ENCODE measurements at places on chromosomes 3 and 15.

DNA sequence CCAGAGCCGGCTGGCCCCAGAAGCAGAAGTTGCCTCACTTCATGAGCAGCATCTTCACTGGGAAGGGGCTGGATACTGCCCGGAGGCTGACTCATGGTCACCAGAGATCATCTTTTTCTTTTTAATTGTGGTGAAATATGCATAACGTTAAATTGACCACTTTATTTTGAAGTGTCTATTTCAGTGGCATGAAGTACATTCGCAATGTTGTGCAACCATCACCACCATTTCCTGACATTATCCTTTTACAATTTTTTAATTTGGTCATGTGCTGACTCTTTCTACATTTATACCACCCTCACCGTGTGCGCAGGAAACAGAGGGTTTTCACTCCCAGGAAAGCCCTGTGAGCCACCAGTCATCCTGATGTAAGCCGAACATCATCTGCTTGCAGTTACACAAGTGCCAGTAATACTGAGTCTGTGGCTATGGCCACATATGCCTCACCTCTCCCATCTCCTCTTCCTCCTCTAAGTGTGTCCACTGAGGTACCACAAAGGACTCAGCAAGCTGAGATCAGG, 51.6 kb upstream of the ABHD17C start:
- no peak for DNase-seq

- DNase-seq: no peak
Observed at GRCh38 chr3:171028025-171028778, 1.7 kb upstream of the SLC2A2 start.

DNA sequence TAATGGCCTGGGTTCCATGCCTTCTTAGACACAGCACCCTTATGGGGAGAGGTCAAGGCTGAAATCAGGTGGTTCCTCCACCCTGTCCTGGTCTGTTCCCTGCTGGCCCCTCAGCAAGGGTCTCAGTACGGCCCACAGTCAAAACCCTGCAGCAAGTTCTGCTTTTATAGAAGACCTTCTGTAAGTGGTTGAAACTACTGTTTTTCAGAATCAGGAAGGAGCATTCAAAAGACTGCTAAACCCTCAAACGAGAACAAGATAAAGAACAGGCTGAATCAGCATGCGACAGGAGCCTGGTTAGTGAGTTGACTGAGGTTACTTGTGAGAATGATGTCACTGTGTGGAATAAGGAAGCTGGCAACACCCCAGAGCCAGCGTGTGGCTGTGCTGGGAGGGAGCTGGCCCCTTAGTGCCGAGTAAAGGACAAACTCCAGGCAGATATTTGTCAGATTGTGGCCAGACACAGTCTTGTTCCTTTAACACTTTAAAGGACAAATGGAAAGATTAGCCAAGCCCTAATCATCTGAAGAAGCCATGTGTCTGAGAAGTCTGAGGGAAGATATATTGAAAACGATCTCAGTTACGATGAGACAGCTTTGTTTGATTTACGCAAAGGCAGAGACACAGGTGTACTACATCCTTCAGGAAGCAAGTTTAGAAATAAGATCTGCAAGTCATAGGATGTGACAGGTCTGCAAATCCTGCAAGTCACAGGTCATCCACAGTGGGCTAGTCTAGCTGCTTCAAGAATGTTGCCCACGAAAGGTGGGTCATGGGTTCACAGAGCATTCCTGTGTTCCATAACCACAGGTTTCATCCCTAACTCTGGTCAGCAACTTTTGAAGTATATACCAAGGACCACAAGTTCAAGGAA, 54.0 kb downstream of the B3GNT5 start:
- no peak for DNase-seq

DNA sequence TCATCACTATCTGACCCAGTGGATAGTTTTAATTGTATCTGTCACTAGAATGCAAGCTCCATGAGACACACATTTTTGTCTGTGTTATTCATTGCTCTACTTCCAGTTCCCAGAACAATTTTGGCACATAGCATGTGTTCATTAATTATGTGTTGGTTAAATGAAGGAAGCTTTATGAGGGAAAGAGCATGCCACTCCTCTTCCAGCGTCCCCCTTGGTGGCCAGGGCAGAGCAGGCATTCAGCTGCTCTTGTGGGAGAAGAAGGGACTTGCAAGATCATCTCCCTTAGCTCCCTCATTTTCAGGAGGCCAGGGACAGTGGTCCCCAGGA, 489 bp upstream of the GALNT15 start:
- no peak for DNase-seq

- no peak for DNase-seq
Observed at GRCh38 chr3:108171106-108171505, 51.1 kb downstream of the IFT57 start.

- DNase-seq: no peak
Observed at GRCh38 chr3:51963951-51964451, 3.3 kb downstream of the PCBP4 start.

GRCh38 chr3:155555479-155556060, 189.3 kb downstream of the PLCH1 start:
- DNase-seq: no peak

- no peak for DNase-seq
Observed at GRCh38 chr3:168707900-168708299, 612.2 kb upstream of the GOLIM4 start.

DNA sequence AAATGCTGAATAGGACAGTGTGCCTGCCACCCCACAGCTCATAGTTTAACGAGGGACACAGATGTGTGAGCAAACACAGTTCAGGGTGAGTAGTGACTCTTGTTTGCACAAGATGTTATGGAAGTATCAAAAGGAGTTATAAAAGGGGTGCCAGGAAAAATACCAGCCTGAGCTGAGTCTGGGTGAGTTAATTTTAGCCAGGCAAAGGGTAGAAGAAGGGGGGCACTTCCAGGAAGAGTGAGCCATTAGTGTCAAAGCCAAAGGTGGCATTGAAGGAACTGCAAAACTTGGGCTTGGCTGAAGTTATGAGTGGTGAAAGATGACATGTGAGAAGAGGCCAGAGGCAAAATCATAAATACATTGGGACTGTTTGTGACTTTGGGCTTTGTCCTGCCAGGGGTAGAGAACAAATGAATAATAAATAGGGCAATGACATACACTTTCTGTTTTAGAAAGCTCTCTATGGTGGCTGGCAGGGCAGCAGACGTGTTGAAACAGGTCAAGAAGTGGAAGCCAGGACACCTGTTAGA, 1.9 kb upstream of the SPPL2A start:
- DNase-seq: no peak

DNA sequence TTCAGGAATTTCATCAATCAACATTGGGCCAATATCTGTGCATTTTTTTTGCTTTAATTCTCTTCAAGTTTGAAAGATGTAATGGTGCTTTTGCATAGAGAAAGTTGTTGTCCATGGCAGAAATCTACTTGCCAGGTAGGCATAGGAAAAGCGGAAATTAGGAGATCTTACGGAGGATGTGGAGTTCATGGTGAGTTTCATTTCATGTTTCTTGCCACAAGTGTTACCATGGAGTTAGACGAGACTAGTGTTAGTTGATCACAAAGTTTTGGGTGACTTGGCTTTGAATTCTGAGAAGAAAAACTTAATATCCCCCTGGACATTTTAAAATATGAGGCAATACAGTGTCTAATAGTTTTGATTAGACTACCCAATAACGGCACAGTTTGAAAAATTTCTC, 1.0 kb upstream of the P2RY13 start:
- DNase-seq: no peak

DNA sequence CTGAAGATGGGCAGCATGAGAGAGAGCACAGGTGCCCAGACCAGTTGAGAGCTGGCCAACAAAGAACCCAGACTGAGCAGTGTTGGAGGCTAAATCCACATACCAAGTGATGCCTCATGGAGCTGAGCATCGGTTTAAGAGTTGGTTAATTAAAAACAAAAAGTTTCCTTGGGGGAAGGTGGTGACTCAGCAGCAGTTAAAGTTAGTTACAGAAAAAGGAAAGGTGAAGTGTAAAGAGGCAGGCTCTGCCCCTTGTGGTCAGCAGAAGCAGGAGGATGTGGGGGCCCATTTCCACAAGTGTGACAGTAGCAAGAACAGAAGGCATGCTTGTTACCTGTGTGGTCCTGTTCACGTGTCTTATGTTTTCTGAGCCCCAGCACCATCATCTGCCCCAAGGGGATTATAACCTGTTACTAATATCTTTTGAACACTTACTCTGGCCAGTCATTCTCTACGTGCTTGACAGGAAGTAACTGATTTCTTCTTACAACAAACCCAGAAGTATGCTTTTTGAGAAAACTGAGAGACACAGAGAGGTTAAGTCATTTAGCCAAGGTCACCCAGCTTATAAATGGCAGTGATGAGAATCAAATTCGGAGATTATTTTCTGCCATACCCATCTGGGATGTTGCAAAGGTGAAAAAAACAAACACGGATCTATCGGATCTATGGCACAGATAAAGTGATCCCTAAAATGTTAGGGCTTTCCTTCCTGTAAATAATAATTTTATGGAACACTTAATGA, 91.0 kb downstream of the EPHB1 start:
- DNase-seq: no peak

DNA sequence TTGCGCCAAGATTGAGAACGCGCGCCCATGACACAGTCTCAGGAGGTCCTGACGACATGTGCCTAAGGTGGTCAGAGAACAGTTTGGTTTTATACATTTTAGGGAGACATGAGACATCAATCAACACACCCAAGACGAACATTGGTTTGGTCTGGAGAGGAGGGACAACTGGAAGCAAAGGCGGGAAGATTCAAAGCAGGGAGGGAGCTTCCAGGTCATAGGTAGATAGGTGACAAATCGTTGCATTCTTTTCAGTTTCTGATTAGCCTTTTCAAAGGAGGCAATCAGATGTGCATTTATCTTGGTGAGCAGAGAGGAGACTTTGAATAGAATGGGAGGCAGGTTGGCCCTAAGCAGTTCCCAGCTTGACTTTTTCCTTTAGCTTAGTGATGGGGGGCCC, 828.4 kb upstream of the DPPA4 start:
- no peak for DNase-seq

DNA sequence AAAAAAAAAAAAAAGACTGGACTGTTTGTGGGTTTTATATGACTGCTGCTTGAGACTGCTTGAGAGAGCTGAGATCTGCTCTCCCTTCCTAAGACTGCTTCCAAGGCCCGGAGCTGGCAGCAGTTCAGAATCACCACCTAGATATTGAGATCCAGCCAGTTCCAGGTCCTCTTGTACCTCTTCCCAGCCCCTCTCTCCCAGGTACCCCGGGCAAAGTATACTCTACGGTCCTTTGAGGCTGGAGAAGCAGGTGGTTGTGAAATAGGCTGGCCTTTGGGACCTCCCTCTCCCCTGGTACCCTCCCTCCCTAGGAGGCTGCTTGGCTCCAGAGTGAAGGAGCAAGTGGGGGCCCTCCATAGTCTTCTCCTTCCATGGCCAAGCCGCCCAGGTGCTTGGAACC, 12.6 kb upstream of the BAHD1 start:
- DNase-seq: no peak

DNA sequence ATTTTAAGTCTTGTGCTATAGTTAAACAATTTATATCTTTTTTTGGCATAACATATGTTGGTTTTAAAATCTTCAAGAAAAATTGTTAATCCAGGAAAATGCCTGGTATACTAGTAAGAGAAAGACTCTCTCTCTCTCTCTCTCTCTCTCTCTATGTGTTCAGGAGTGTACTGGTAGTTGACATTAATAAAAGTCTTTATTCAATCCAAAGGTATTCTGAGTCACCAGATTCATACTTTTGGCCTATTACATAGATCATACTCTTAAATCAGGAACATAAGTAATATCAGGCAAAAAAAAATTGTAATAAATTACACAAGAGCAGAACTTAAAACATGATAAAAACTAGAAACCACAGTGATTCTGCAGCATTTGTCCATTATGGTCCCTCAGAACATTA, 70.2 kb downstream of the TFG start:
- no peak for DNase-seq

DNA sequence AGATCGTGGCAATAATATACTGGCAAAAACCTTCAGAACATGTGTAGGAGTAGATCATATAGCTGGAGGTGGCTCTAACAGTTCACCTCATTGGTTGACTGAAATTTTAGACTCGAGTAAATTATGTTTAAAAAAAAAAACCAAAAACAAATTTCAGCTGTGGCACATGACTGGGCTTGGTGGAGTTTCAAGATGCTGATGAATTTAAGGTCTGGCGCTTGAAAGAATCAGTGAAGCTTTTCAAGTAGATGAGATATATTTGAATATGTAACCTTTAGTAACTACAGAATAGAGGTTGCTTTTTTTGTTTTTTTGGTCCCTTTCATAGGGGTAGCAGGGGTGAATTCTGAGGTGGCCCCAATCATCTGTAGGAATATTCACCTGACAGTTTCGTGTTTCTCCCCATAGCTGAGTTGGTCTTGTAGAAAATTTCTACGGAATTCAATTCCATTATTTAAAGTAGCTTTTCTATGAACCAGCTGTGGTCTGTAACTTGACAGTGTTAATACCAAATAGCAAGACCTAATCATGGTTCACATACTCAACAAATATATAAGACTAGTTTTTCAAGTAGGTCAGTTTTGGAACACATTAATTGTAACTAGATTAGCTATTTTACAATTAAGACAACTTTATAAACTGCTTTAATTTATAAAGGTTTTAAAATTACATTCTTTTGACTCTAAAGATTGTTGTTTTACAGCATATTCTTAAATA, 65.6 kb downstream of the MAP4 start:
- no peak for DNase-seq

DNA sequence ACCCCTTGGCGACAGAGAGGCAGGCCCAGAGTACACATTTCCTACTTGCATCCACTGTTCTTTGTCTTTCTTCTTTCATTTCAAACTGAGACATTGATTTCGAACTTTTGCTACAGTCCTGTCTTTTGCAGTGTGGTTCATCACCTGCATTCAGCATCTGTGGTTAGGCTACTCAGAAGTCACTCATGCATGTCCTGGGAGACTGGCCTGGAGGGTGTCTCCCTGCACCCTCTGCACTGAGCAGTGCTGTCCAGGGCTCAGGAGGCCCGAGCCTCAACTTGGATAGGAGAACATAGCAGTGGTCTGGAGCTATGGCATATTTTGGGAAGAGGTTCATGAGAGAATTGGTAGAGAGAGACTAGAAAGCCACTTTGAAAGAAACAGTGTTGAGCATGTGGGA, 240.2 kb upstream of the TPRG1 start:
- DNase-seq: no peak

GRCh38 chr3:155363690-155364070, 70.2 kb upstream of the STRIT1 start:
- DNase-seq: no peak

GRCh38 chr3:45437383-45437782, 49.0 kb downstream of the LARS2 start:
- no peak for DNase-seq

- DNase-seq: no peak
Observed at GRCh38 chr15:36885771-36886170, 214.6 kb downstream of the MEIS2 start.

- no peak for DNase-seq
Observed at GRCh38 chr3:29972320-29972993, 633.9 kb upstream of the TGFBR2 start.

GRCh38 chr15:64191971-64192830, 29.4 kb upstream of the PPIB start:
- no peak for DNase-seq
